ENCODE measurements at places on chromosomes 11 and 22. TPM values are rescaled to one million over a fixed set of nuclear protein-coding genes. Genes with fewer than 3 reads are reported as not detected.

Gene TRIM51
- total RNA-seq = not detected

DNA sequence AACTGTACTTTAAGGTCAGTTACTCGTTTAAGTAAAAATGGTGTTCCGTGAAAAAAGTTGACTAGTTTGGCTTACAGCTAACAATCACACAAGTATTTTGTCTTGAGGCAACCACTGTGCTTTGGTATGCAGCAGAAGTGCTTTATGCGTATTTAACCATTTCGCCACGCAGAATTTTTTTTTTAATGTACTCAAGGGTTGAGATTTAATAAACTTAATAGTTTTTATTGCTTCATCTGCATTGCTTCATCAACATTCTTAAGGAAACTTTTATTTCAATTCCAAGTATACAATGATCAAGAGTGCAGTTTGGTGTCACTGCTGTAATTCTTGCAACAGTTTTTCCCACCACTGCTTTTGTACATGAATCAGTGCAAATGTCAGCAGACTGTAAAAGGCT is 66.4 kb downstream of the ZNRF3 start:
- no peak overlapping the region for H3K4me3 ChIP-seq
- peaks cover 35% of the 10 kb centered on the region for H3K4me1 ChIP-seq
- H3K27ac ChIP-seq = no peak overlapping the region
- H3K36me3 ChIP-seq = no peaks in the 10 kb centered on the region

Gene SCARF2
- 10.4 TPM for total RNA-seq

GRCh38 chr22:43993072-43993760 is 30.9 kb upstream of the PARVB start:
- no peaks in the 10 kb centered on the region for H3K4me1 ChIP-seq
- H3K27ac ChIP-seq = no peak overlapping the region
- no peaks in the 10 kb centered on the region for H3K36me3 ChIP-seq
- H3K27me3 ChIP-seq = no peaks in the 10 kb centered on the region

Gene KIAA1671
- total RNA-seq = 28.6 TPM

DNA sequence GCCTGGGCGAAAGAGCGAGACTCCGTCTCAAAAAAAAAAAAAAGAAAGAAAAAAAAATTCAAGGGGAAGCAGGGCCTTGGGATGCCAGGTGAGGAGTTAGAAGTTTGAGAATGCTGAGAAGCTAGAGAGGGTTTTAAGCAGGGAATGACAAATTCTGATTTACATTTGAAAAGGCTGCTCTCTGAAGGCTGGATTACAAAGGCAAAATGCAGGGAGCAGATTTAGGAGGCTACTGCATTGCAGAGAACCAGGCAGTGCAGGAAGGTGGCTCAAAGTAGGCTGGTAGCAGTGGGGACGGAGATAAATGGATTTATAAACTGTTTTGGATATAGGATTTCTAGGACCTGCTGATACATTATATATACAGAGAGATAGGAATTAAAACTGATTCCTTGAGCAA is 66.6 kb downstream of the KCNC1 start:
- H3K4me3 ChIP-seq = no peak overlapping the region
- H3K27ac ChIP-seq = no peak overlapping the region
- H3K36me3 ChIP-seq = no peaks in the 10 kb centered on the region
- H3K27me3 ChIP-seq = no peaks in the 10 kb centered on the region

Gene OOSP2
- total RNA-seq = 73.2 TPM

DNA sequence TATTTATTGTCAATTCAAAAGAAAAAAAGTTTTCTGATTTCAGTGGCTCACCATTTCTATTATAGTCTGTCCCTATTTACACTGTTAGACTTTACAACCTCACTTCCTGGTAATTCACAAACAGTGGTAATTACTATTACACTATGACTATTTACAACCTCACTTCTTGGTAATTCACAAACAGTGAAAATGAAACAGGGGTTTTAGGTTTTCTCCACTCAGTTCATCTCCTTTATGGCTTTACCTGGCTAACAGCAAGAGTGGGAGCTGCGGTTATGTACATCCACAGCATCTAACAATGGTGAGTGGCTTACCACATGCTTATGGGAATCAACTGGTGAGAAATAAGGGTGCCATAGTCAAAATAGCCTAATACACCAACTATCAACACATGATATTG is 166.4 kb downstream of the CASP12 start:
- H3K36me3 ChIP-seq = no peaks in the 10 kb centered on the region
- no peak overlapping the region for H3K4me3 ChIP-seq
- no peaks in the 10 kb centered on the region for H3K4me1 ChIP-seq
- no peak for DNase-seq
- no peaks in the 10 kb centered on the region for H3K27me3 ChIP-seq

Data from testis (tissue), 5 donors.